T-helper 9 cell (primary cell): ENCODE measurements at places on chromosomes 16 and 17.

DNA sequence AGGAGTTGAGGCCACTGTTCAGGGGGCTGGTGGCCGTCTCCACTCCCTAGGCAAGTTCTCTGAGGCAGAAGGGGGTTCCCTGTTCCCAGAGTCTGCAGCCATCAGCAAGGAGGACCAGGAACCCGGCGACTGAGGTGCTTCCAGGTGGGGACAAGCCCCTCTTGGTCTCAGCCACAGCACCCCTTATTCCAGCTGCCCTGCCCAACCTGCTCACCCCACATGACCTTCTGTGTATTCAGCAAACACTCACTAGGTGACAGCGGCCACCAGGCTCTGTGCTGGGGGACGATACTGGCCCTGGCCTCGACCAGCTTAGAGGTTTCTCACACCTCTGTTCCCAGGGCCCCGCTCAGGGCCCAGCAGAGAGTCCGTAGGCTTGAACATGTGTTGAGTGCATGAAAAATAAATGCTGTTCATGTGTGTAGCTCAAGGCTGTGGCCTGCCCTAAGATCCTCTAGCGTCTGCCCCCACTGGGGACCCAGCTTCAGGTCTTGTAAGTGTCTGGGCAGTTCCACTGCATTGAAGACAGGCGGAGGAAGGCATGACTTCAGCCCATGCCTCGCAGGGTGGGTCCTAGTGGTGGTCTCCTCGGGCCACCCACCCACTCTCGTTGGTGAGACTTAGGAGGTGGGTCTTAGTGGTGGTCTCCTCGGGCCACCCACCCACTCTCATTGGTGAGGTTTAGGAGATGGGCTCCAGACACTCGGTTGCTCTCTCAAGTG is 44.2 kb downstream of the NT5M start:
- DNase-seq: no peak

GRCh38 chr17:28008513-28008912 is 34.0 kb upstream of the NLK start:
- no peak for DNase-seq

DNA sequence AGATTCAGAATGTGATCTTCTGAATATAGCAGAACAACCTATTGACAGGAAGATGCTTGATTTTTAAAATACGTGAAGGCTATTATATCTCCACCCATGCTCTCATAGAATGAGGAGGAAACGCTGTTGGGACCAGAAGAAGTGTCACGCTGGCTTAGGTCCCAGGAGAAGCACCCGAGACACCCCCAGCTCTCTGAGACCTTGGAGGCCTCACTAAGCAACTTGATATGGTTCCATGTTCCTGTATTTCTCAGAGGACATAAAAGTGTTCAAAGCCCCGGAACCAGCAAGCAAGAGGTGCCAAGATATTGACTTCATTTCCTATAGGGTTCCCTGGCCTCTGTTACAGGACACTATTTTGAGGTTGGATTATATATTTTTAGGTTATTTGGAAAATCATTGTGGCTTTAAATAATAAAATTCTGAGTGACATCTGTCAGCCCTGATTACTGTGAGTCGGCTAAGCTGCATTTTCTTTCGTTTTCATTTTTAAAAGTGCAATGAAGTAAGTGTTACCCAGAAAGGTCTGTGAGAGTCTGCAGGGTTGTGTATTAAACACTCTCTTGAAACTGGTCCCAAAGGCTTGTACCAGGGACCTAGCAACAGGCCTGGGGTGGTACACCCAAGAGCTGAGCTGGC is 400.0 kb downstream of the SOX9 start:
- DNase-seq: no peak

- DNase-seq: no peak
These were observed 14.1 kb downstream of the ARHGEF15 start for GRCh38 chr17:8324132-8324531.

GRCh38 chr17:81383504-81384421 is 11.5 kb upstream of the BAHCC1 start:
- no peak for DNase-seq

DNA sequence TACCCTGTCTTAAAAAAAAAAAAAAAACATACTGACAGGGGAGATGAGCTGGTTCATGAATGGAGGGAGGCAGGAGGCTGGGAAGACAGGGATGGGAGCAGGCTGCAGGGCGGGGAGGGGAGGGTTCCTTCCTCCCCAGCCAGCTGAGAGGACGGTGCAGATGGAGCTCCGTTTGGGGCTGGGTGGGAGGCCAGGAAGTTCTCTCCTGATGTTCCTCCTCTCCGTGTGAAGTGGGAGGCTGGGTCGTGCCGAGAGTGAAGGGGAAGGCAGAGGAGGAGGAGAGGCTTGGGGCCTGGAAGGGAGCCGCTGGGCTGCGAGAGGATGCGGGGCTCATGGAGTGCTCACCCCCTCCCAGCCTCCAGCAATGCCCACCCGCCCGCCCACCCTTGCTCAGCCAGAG is 21.3 kb downstream of the SBK1 start:
- no peak for DNase-seq

GRCh38 chr17:13813347-13814240 is 211.9 kb upstream of the HS3ST3A1 start:
- DNase-seq: no peak

DNA sequence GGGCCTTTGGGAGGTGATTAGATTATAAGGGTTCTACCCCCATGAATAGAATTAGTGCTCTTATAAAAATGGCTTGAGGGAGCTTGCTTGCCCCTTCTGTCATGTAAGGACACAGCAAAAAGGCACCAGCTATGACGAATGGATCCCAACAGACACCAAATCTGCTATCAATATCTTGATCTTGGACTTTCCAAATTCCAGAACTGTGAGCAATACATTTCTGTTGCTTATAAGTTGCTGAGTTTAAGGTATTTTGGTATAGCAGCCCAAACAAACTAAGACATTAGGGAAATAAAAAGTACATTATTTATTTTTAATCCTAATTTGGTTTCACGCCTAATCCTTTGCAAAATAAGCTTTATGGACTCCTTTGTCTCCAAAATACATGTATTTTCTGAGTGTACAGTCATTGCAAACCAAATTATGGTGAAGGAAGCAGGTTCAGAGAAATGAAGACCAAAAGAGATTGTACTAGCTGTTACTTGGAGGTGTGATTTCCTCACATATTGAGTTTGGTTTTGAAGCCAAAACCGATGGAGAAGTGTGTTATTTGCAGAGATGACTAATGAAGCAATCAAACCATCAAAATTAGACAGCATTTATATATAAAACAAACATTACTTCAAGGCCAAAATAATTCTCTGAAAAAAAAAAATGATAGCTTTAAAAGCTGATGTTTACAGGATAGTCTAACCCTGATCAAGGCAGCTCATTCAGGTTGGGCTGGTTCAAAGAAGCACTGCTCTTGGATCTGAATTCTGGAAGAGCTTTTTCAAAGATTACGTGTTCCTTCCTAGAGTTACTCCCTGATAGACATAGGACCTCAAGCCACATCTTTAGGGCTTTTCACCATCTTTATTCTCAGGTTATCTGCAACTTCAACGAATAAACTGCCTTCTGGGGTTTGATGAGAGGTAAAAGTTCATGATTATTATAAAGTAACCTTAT is 71.6 kb downstream of the MYO1D start:
- DNase-seq: no peak

- no peak for DNase-seq
These were observed 590 bp downstream of the TMEM219 start for GRCh38 chr16:29962344-29962994.

GRCh38 chr17:50301891-50302584 is 27.8 kb downstream of the TMEM92 start:
- DNase-seq: no peak

- DNase-seq: no peak
These were observed 1.7 kb upstream of the MPO start for GRCh38 chr17:58282442-58282841.

DNA sequence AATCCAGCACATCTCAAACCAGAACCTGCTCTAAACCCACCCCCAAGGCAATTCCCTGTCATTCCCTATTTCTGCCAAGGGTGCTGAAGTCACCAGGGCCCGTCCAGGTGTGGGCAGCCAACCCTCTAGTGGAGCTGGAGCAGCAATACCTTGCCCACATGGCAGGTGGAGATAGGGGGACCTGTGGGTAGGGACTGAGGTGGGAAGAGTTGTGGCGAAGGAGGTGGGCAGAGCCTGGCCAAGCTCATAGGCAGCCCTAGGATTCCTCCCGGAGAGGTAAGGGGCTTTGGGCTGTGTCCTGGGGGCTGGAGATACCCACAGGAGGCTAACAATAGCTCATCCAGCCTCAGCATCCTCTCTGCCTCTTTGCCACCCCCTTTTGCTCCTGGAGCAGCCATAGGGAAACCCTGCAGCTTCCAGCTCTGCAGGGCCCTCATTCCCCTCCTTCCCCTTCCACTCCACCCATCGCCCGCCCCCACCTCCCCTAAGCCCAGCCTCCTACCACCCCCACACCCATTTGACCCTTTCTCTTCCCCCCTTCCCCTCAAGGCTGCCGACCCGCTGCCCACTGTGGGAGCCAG is 30.4 kb upstream of the CRHR1 start:
- no peak for DNase-seq

DNA sequence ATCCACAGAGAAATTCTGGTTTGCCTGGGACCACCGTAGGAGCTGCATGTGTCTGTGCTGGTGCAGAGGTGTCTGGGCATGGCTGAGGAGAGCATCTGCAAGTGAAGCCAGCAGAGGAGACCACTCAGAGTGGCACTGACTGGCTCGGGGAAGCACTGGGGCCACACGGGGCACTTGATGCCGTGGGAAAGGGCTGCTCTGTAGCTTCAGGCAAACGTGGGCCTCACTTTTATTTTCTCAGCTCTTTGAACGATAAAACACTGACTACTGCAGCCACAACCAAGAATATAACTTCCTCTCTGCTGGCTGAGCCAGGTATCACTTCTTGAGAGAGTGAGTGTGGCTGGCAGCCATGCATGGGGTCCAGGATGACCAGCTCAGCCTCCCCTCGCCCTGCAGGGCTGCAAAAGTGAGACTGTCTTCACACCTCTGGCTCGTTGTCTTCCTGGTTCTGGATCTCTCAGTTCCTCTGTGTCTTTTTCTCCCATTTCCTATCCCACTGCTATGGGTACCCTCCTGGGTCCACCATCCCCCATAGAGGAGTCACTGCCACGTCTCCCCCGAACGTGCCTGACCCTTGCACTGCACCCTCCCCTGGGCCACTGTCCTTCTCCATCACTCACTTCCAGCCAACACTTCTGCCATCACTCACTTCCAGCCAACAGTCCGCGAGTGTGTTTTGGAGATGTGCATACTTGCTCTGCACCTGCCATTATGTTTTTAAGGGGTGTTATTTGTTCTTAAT is 201.4 kb upstream of the CHMP6 start:
- DNase-seq: no peak

DNA sequence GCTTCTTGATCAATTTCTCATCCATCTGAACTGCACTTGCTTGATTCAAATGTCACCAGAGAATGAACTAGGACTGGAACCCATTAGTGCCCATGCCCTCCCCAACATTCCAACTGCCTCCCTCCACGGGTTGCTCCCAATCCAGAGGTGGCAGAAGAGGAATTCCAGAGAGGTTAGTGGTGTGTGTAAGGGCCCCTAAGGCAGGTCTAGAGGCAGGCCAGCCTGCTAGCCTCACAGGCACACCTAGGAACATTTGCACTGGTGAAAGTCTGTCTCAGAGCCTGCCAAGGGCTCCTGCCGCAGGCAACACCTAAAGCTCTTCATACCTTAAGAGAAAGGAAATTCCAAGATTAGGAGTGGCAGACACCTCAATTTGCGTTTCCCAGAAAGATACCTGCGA is 21.2 kb upstream of the CMTM4 start:
- no peak for DNase-seq

GRCh38 chr16:68079626-68080344 is 5.4 kb upstream of the NFATC3 start:
- DNase-seq: peak; percentile 46

DNA sequence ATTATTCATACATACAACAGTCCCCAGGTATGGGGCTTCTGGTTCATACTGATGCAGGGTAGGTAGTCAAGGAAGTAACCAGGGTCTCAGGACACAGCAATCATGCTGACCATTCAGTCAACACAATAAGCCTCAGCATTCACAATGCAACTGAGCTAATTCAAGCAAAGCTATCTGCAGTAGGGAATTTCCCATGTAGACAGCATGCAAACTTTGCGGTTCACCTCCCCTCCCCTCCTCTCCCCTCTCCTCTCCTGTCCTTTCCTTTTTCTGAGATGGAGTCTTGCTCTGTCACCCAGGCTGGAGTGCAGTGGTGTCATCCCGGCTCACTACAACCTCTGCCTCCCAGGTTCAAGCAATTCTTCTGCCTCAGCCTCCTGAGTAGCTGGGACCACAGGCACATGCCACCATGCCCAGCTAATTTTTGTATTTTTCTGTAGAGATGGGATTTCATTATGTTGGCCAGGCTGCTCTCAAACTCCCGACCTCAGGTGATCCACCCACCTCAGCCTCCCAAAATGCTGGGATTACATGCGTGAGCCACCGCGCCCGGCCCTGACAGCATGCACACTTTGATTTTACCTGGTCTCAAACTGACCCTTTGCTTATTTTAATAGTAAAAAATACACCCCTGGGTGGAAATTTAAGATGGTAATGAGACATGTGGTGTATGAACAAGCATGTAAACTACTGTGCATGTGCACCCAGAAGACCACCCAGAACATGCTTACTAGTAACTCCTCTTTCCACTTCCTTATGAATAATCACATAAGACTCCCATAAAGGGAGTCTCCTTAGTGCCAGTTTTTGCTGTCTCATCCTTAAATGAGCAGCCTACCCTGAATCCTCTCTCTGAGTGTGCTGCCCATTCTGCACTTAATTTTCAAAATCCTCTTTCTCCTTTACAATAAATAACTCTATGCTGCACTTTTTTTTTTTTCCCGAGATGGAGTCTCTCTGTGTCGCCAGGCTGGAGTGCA is 9.3 kb upstream of the RNF135 start:
- DNase-seq: no peak
